Calu3 (cell line): ENCODE measurements at places on chromosomes 7 and 10.
A peak's percentile ranks its signal among the peaks of the same experiment; 100 is the strongest.

- H3K27me3 ChIP-seq, result no peaks in the 10 kb centered on the region
- no peak for DNase-seq
- H3K36me3 ChIP-seq, result no peaks in the 10 kb centered on the region
- H3K4me3 ChIP-seq, result no peak overlapping the region
These were observed 59.1 kb downstream of the CXCL12 start for GRCh38 chr10:44325596-44326307.

- no peak within 1 kb of the TSS for H3K27ac ChIP-seq
- DNase-seq, result peak; percentile 60
- no peaks in the 10 kb centered on the region for H3K4me1 ChIP-seq
- peaks cover 20% of the 10 kb centered on the region for H3K27me3 ChIP-seq
- peak within 1 kb of the TSS; percentile 68 for H3K4me3 ChIP-seq
These were observed at the start of gene HTR7 for GRCh38 chr10:90857635-90858460. Gene HTR7, minus strand, starts transcription at chr10:90858039. Its CDS starts 368 bp downstream, at chr10:90857671.

DNA sequence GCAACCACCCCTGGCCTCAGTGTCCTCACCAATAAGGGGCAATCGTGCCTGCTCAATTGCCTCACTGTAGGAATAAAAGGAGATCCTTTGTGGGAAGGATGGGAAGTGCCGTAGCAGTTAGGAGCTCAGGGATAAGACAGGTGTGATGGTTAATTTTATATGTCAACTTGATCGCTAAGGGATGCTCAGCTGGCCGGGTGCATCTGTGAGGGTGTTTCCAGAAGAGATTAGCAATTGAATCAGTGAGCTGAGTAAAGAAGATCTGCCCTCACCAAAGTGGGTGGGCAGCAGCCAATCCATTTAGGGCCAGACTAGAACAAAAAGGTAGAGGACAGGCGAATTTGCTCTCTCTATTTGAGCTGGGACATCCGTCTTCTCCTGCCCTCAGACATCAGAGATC is 46.3 kb downstream of the BUB3 start:
- no peaks in the 10 kb centered on the region for H3K27me3 ChIP-seq
- H3K27ac ChIP-seq, result no peak overlapping the region
- DNase-seq, result no peak
- no peaks in the 10 kb centered on the region for H3K36me3 ChIP-seq

DNA sequence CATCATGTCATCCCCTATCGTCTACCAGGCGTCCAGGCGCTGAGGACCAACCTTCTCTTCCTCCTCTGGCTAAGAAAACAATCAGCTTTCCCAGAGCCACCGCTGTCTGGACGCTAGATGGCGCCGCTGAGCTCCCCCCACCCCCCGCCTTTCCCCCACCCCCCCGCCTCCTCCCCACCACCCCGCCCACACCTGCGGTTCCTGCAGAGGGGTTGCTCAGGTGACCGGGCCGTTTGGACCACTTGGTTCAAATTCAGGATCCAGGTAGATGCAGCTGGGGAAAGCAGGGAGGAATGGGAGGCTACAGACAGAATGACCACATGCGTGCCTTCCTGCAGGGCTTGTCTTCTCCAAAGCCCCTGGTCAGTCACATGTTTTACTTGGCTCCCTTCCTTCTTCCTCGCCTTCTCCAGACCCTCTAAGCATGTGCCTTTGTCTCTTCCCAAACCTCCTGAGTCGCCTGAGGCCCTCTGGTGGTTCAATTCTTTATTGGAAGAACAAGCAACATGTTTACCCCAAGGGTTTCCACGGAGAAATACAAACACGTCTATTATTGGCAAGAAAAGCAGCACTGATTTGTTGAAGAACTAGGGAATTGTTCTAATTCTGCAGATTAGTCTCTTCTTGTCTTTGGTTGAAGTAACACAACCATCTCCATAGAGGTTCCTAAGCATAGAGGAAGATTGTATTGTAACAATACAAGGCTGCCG is 24.7 kb downstream of the AOC1 start:
- H3K36me3 ChIP-seq, result no peaks in the 10 kb centered on the region
- H3K27me3 ChIP-seq, result no peaks in the 10 kb centered on the region
- H3K27ac ChIP-seq, result peak overlapping the region; percentile 59
- H3K4me3 ChIP-seq, result peak overlapping the region; percentile 48
- H3K4me1 ChIP-seq, result peaks cover 12% of the 10 kb centered on the region
- DNase-seq, result peak; percentile 72

- no peak for DNase-seq
- H3K27me3 ChIP-seq, result no peaks in the 10 kb centered on the region
- no peak overlapping the region for H3K4me3 ChIP-seq
- H3K4me1 ChIP-seq, result no peaks in the 10 kb centered on the region
- no peak overlapping the region for H3K27ac ChIP-seq
These were observed 208.1 kb downstream of the TCF7L2 start for GRCh38 chr10:113158183-113158582.

DNA sequence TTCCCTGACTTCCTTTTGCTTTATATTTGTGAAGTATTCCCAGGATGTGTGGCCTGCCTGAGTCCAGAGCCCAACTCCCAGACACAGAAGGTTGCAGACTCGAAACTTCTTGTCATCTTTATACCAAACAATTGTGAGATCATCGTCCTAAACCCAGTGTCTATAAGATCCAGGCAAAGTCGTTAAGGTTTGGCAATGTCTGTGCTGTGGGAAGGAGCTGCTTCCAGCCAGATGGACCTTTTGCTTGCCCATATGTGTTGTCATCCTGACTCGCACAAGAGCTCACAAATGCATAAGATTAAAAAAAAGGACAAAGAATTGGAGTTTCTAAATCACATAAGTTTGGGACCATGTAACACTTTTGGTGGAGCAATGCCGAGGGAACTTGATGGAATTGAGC is 37.0 kb downstream of the WNT2 start:
- H3K27ac ChIP-seq, result no peak overlapping the region
- no peak overlapping the region for H3K4me3 ChIP-seq
- no peaks in the 10 kb centered on the region for H3K36me3 ChIP-seq
- H3K4me1 ChIP-seq, result peaks cover 8% of the 10 kb centered on the region
- H3K27me3 ChIP-seq, result peaks cover 40% of the 10 kb centered on the region

- H3K27ac ChIP-seq, result no peak overlapping the region
- H3K27me3 ChIP-seq, result no peaks in the 10 kb centered on the region
- H3K4me3 ChIP-seq, result no peak overlapping the region
- no peaks in the 10 kb centered on the region for H3K36me3 ChIP-seq
- no peak for DNase-seq
These were observed 1.5 kb downstream of the PKD1L1 start for GRCh38 chr7:47946581-47947354.

DNA sequence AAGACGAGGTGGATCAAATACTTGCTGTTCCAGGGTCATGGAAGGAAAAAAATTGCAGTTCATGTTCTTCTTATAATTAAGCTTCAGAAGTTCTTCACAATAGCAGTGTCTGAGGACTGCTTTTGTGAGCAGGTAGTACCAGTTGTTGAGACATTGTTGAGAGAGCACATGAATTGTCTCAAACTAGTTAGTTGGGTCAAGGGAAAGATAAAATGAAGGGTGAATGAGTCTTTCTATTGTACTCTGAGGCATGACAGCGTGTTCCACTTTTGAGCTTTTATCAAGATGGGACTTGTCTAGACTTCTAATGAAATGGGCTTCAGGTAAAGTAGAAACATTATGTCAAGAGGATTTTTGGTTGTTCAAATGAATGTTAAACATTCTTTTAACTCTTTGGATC is 26.0 kb downstream of the KAT6B start:
- H3K27ac ChIP-seq, result no peak overlapping the region
- H3K4me3 ChIP-seq, result no peak overlapping the region
- peaks cover 8% of the 10 kb centered on the region for H3K4me1 ChIP-seq
- no peak for DNase-seq

GRCh38 chr7:105691680-105692564 is 110.6 kb upstream of the EFCAB10 start:
- H3K4me1 ChIP-seq, result peaks cover 16% of the 10 kb centered on the region
- peaks cover 11% of the 10 kb centered on the region for H3K36me3 ChIP-seq
- peak overlapping the region; percentile 68 for H3K4me3 ChIP-seq
- DNase-seq, result peak; percentile 50
- H3K27me3 ChIP-seq, result no peaks in the 10 kb centered on the region

GRCh38 chr10:7311218-7311849 is 99.5 kb downstream of the SFMBT2 start:
- H3K27ac ChIP-seq, result no peak overlapping the region
- peak; percentile 12 for DNase-seq
- H3K27me3 ChIP-seq, result peaks cover 28% of the 10 kb centered on the region

DNA sequence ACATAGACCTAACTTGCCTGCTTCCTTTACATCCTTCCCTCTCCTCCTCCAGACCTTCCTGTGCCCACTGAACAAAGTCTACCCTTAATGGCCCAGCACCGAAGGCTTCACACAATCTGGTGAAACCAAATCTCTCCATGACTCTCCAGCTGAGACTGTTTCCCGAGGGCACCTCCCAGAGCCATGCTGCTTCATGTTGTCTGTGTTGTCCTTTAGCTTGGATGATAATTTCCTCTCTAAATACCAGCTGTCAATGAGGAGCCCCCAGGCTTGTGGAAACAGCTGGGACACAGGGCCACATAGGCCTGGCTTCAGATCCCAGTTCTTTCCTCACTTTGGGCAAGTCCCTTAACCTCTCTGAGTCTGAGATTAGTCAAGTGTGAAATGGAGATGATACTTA is 54.3 kb downstream of the DLD start:
- DNase-seq, result no peak
- H3K27ac ChIP-seq, result no peak overlapping the region
- H3K4me3 ChIP-seq, result no peak overlapping the region
- H3K27me3 ChIP-seq, result no peaks in the 10 kb centered on the region
- peaks cover 63% of the 10 kb centered on the region for H3K36me3 ChIP-seq
